ENCODE measurements at places on chromosomes 11 and 22.
A peak's percentile ranks its signal among the peaks of the same experiment; 100 is the strongest.

DNA sequence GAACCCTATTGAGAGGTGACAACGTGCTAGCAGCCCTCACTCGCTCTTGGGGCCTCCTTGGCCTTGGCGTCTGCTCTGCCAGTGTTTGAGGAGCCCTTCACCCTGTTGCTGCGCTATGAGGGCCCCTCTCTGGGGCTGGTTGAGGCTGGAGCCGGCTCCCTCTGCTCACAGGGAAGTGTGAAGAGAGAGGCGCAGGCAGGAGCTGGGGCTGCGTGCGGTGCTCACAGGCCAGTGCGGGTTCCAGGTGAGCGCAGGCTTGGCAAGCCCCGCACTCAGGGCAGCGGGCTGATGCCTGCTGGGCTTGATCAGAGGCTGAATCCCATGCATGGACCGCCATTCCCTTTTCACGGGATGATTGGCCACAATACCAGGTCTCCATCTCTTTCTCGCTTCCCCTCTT is 90.7 kb downstream of the DLG2 start:
- peak; percentile 61 for DNase-seq

DNA sequence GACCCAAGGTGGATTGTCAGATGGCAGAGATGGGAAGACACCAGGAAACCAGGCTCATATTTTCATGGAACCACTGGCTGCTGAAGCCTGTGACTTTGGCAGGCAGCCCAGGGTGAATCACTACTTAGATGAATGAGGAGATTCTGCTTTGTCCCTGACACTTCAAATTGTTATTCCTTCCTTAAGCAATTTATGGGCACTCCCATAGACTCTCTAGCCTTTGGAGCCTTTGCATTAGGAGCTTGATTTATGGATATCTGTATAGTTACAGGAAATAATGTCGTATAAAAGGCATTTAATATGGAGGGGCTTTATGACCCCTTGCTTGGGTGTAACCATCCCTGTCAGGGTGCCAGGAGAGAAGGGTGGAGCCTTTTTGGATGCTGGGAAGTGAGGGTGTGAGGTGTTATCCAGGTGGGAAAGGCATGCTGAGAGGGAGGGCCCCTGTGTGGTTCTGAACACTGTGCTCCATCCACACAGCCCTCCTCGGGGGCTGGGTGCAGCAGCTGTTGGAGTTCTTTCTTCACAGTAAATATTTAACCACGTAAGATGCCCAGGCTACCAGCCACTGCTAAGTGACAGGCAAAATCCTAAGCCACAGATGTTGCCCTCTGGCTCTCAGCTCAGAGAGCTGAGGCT is 35.3 kb downstream of the IL18 start:
- peak; percentile 79 for DNase-seq

DNA sequence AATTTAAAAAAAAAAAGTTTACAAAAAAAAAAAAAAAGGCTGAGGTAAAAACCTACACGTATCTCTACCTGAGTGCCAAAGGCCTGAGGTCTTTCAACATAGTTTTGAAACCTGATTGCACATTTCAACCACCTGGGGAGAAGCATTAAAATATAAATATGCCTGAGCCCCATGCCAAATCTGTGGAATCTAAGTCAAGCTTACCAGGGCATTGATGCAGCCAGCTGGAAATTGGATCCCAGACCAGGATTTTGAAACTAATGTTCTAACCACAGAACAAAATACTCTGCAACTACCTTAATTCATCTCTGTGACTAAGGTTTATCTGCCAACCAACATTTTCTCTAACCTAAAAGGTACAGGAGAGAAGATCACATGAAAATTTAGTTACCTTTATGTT is 38.8 kb upstream of the CHRNA10 start:
- DNase-seq: no peak

- DNase-seq: no peak
Measured at GRCh38 chr11:69509381-69509780, 27.9 kb downstream of the LINC01488 start.

- no peak for DNase-seq
Measured at GRCh38 chr11:5486421-5486820, 2.1 kb upstream of the OR52D1 start.

DNA sequence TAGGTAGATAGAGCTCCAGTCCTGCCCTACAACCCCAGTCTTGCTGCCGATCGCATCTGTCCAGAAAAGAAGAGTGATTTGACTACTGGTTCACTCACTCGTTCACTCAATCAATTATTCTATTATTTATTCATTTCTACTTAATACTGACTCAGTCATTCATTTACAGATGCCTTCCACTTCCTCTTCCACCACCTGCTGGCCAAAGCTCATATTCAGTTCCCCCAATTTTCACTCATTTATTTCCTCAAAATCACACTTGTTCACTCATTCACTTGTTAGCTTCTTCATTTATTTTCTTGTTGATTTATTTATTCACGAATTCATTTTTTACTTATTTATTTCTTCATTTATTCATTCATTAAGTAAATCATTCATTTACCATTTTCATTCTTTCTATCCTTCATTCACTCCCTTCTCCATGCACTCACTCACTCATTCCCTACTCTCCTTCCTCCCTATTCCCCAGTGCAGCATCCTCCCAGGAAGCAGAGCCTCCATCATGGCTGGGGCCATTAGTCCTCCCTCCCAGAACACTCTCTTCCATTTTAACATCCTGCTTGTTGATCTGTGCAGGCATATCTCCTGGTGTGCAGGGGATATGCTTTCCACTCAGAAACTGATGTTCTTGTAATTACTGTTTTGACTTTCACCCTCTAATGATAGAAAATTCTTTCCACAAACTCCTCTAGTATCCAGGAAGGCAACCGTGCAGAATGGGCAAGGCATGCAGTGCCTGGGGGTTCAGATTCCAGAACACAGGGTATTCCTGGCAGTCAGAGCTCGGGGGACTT is 281.0 kb downstream of the TENM4 start:
- DNase-seq: no peak

DNA sequence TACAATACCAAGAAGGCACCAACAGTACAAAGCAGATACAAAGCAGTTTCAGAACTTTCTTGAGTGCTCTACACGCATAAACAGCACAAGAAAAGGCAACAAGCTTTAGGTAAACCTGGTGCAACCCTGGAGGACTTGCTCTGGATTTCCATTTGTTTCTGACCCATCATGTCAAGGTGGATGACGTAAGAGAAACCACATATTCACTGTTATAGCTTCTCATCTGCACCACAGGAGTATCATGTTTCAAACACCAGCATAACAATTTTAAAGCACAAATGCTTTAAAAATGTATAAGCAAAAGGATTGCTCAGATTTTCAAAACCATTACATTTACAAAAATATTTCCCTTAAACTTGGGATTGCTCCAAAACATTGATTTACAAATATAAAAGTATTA is 25.0 kb upstream of the YPEL1 start:
- DNase-seq: no peak

DNA sequence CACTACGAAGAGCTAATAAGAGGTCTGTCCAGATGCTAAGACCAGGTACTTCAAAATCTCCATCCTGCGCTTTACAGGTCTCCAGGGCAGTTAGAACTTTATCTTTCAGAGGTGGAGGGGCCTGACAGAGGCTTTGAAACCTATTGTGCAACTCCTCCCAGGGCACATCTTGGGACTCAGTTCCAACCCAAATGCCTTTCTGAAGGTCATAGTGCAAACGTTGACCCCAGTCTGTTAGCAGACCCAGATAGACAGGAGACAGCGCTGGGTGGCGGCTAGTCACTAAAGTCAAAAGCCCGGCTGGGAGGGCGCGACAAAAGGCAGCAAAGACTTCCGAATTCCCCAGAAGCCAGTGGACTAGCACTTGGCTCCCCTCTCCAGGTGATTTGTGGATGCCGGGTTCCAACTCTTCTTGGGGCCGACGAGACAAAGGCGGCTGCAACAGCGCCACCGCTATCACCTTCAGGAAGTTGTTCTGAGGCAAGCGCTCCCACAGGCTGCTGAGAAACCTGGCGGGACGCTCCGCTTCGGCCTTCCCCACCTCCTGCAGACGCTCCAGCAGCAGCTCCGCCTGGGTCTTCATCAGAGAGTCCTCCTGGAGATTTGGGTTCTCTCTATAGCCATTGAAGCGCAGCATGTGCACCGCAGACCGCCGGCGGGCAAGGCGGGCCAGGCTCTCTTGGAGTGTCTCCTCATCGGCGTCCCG is 728 bp downstream of the FANCF start:
- DNase-seq: no peak

- no peak for DNase-seq
Measured at GRCh38 chr11:3674189-3674588, 3.0 kb upstream of the CHRNA10 start.

- peak; percentile 13 for DNase-seq
Measured at GRCh38 chr11:75262436-75262835, 21.9 kb downstream of the TPBGL start.

DNA sequence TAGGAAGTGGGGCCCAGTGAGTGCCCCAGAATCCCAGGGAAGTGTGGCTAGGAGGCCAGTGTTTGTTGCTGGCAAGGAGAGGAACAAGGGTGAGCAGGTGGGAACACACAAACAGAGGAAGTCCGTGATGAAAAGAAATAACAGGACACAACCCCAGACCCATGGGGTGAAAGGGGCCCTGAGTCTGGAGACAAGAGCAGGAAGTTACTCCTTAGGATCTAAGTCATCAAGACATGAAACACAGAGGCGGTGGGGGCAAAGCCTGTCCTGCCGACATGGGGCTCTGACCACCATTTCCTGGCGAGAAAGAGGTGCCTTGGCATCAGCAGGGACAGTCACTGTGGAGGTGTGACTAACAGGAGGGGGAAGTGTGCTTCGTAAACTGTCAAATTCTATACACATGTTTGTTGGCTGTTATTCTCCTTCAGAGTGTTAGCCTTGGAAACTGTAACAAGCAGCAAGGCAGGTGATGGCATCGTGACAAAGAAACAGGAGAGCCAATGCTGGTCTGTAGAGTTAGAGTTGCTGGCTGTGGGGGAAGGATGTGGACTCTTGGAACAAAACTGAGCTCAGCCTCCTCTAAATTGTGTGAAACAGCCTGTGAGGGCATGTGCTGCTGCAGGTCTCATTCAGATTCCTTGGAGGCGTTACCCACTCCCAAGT is 21.7 kb downstream of the CHST1 start:
- no peak for DNase-seq

- DNase-seq: no peak
Measured at GRCh38 chr11:95605271-95605940, 184.2 kb downstream of the FAM76B start.

DNA sequence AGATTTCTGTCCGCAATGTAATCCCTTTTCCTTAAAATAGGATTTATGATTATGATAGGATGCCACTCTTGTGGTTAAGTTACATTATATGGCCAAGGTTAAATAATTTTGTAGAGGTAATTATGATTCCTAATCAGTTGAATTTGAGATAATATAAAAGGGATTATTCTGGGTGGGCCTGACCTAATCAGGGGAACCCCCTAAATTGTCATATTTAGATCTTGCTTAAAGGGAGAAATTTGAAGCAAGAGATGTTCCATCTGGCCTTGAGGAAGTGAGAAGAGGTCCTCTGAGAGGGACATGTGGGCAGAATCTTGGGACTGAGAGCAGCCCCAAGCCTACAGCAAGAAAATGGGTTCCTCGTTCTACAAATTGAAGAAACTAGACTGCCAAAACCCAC is 1550.1 kb upstream of the TENM4 start:
- DNase-seq: no peak

GRCh38 chr11:125084761-125085231 is 21.7 kb downstream of the SLC37A2 start:
- DNase-seq: no peak

DNA sequence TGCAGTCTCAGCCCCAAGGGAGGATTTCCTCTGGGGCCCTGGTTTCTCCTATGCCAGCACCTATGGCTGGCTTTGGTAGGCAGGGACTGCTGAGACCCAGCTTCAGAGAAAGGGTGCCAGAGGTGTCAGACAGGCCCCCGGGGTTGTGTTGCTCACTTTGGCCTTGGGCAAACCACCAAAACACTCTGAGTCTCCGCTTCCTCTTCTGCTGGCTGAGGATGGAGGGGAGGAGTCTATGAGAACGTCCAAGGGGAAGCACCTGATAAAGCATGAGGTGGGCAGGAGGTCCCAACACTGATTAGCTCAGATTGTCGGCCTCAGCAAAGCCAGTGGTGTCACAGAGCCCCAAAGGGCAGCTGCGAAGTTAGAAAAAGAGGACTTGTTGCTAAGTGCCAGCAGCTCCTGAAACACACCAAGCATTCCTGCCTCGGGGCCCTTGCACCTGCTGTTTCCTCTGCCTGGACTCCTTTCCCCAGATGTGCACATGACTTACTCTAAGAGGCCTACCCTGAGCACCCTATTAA is 10.5 kb downstream of the SMTNL1 start:
- DNase-seq: peak; percentile 32

- DNase-seq: no peak
Measured at GRCh38 chr11:43686207-43686606, 5.7 kb downstream of the HSD17B12 start.

DNA sequence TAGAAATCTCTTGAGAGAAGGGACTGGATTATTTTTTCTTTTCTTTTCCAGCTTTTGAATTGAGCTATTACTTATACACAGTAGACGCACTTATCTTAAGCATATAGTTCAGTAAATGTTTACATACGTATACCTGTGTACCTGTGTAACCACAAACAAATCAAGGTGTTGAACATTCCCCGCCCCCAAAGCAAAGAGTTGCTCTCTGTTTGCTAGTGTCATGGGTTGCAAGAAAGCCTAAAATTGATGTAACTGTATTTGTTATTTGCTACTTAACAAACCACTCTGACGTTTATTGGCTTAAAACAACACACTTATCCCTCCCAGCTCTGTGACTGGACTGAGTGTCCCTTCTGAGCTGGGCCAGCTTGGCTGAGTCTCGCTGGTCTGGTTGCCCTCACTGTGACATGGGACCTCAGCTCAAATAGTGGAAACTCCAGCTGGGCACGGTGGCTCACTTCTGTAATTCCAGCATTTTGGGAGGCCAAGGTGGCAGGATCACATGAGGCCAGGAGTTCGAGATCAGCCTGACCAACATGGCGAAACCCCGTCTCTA is 25.4 kb upstream of the CABP2 start:
- no peak for DNase-seq

- DNase-seq: no peak
Measured at GRCh38 chr11:11701070-11701469, 79.3 kb upstream of the GALNT18 start.

DNA sequence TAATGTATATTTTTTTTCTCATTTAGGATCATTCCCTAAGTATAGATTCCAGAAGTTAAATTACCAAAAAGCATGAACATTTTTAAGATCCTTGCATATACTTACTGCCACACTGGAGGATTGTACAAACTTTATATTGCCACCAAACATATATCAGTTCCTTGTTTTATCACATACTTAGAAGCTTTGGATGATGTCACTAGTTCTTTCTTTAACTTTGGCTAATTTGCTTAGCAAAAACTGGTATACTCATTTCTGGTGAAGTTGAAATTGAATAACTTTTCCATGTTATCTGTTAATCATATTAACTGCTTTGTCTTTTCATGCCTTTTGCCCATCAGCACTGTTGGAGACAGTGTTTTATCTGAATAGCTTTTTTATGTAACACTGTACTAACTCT is 31.6 kb upstream of the PRDM10 start:
- DNase-seq: no peak

GRCh38 chr11:133946051-133946450 is 10.7 kb downstream of the IGSF9B start:
- no peak for DNase-seq

GRCh38 chr11:82959987-82960778 is 58.6 kb downstream of the DDIAS start:
- no peak for DNase-seq

All from aorta (tissue), 5 donors.